ENCODE measurements at places on chromosomes 7 and 10.

DNA sequence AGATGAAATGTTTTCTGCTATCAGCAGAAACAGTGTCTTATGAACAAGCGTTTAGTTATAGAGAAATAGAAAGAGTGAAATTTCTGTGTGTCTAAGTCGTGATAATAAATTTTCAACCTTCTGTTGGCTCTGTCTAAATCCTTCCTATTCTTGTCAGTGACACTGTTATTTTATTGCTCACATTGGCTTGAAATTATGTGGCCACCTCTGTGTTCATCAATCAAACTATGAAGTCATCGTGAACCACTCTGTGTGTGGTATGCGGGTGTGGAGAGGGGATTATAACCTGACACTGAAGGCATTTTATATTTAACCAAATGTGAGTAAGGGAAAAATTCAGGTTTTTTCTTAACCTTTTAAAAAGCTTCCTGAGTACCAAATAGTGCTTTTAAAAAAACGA lies 12.3 kb downstream of the AOAH start:
- DNase-seq = no peak

DNA sequence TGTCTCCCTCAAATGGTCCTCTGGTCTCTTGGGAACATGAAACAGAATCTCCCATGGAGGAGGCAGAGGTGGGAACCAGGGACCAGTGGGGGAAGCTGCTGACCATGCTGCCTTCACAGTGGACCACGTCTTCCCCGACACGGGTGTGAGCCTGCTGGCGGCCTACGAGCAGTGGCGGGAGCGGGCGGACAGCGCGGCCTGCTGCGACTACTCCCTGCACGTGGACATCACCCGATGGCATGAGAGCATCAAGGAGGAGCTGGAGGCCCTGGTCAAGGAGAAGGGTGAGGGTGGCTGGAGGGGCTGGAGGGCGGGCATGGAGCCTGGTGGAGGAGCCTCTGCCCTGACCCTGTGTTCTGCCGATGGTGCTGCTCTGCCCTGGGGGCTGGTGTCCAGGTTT lies 8.0 kb downstream of the DPYSL4 start:
- DNase-seq = no peak

- DNase-seq = no peak
Observed at GRCh38 chr7:27784399-27785053, 44.6 kb downstream of the TAX1BP1 start.

DNA sequence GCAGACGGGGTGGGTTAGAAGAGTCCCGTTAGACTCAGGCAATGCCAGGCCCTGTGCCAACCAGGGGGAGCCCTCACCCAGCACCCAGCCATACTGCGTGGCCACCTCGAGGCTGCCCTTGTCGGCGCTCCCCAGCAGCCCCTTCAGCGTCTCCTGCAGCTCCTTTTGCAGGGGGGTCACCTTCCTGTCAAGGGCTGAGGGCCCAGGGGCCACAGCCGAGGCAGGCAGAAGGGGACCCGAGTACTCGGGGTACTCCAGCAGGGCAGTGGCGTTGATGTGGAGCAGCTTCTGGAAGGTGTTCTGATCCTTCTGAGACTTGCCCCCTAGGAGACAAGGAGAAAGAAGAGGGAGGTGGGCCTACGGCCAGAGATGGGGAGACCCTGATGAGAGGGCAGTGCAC lies 9.7 kb downstream of the TBRG4 start:
- no peak for DNase-seq

DNA sequence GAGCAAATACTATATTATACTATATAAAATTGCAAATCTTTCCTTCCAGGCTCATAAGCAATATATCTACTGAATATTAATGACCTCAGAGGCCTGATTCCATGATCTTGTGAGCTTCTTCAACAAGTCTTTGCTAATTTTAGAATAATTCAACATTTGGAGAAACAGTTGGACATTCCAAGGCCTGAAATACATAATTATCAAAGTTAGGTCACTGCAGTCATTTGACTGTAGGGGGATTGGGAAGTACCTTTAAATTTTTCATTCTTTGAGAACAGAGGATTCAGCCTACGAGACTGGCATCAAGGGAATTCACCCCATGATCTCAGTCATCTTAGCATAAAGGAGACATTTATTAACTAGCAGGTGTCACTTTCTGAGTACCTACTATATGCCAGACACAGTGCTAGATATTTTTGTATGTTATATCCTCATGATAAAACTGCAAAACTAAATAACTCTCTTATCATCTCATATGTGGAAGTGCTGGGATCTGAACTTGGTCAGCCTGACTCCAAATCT lies 85.4 kb downstream of the DOCK4 start:
- no peak for DNase-seq

- DNase-seq = no peak
Observed at GRCh38 chr7:44180631-44181030, 8.6 kb downstream of the GCK start.

DNA sequence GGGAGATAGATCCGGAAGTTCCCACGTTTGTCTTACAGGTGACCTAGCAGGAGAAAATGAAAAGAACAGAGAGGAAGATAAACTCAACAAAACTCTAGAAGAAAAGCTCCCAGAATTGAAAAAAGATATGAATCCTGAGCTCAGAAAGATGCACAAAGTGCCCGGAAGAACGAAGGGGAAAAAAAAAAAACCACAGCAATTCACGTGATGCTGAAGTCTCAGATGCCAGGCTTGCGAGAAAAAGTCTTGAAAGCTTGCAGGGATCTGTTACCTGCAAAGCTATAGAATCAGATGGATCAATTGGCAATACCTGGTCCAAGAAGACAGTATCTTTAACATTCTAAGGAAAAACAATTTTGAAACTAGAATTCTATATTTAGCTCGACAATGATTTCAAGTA lies 33.5 kb downstream of the CARD11 start:
- no peak for DNase-seq

DNA sequence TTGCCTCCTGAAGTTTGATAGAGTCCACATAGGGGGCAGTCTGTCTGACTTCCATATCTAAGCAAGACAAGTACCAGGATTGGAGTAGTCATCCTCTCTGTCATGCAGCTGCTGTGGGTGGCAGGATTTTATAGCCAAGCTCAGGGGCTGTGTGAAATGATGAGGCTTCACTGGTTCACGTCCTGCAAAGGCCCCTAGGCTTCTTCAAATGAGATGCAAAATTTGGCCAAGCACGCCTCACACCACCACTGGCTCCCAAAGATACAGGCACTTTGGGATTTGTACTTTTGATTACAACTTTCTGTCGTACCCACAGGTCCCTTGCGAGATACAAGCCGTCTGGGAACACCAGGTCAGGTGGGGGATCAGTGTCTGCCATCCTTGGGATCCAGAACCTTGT lies 67.1 kb downstream of the WDFY4 start:
- DNase-seq = no peak

DNA sequence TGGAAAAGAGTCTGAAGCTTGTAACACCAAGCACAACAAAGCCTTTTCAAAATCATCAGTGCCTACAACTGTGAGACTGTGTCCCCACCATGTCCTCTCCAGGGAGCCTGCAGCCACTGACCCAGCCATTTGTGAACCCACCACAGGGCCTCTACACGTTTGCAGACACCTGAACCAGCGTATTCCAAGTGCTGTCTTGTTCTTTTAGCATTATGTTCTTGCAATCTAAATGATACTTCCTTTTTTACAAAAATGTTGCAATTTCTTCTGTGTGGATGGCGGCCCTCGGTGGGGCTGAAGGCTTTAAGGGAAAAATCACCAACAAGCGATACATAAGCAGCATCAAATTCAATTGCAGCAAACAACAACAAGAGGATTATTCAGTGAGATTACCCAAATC lies 403.2 kb upstream of the MGMT start:
- DNase-seq = no peak

- DNase-seq = no peak
Observed at GRCh38 chr10:22825841-22826240, 102.0 kb upstream of the ARMC3 start.

DNA sequence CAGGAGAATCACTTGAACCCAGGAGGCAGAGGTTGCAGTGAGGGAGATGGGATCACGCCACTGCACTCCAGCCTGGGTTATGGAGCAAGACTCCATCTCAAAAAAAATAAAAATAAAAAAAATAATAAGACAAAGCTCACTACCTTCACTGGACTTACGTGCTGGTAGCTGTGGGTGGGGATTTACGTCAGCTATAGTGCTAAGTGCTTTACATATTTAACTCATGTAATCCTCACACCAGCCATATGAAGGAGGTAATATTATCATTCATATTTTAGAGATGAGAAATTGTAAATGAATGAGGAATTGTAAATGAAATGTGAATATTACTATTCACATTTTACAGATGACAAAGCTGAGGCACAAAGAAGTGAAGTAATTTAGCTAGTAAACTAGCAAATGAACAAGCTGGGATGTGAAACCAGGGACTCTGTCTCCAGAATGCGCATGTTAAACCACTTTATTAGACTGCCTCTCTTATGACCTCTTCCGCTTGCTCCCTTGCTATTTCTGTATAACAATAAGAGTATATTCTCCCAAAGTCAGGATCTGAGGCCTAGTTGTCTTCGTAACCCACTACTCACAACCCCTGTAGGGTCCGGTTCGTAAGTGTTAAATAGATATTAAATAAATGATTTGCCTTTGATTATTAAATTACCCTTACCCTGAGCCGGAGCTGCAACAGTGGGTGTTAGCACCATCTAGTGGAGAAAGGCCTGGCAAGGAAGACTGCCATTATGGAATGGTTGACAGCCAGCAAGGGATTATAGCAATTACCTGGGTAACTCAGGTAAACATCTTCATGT lies 70.2 kb downstream of the HTR7 start:
- peak; percentile 4 for DNase-seq

GRCh38 chr10:3071405-3072198 lies 4.3 kb downstream of the PFKP start:
- peak; percentile 70 for DNase-seq

DNA sequence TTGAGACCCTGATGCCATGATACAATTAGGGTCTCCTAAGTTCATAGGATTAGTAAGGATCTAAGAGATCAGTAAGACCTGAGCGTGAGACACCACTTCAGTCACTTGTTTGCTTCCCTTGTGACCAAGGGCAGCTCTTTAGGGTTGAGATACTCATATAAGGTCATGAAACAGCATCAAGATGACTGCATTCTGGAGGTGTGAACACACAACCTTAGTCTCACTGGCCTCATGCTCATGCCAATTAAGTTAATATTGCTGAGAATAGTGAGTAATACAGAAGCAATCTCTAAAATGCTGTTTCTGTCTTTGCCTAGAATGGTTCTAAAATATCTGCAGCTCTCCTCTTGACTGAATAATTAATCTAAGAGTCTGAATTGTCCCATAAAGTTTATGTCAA lies 39.6 kb upstream of the KLHL7 start:
- DNase-seq = no peak

GRCh38 chr10:78470267-78471103 lies 436.8 kb downstream of the RPS24 start:
- no peak for DNase-seq

DNA sequence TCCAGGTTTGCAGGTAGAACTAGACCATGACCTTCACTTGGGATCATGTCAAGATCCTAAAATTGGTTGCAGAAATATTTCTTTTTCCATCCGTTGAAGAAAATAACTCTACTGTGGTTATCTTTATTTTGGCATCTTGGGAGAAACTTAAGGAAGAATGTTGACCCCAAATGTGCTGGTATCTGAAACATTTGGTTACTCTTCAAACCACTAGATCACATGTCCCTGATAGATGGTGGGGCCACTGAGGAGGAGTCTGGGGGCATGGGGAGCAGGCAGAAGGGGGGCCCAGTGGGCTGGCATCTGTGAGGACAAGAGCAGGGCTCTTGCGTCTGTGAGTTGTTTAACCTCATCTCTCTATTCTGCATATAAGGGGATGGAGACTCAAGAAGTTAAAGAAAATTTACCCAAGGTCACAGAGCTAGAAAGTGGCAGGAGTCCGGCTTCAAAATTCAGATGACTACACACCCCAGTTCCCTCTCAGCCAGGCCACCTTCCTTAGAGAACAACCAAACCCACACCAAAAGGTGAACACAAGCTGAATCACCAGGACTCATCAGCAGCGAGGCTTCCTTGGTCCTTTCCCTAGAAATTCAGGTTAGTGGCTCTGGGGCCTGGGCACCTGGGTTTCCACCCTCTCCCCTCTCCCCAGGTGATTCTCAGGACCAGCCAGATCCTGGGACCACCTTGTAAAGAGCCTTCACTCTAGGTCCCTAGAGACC lies 40.6 kb upstream of the SRGN start:
- DNase-seq = no peak

DNA sequence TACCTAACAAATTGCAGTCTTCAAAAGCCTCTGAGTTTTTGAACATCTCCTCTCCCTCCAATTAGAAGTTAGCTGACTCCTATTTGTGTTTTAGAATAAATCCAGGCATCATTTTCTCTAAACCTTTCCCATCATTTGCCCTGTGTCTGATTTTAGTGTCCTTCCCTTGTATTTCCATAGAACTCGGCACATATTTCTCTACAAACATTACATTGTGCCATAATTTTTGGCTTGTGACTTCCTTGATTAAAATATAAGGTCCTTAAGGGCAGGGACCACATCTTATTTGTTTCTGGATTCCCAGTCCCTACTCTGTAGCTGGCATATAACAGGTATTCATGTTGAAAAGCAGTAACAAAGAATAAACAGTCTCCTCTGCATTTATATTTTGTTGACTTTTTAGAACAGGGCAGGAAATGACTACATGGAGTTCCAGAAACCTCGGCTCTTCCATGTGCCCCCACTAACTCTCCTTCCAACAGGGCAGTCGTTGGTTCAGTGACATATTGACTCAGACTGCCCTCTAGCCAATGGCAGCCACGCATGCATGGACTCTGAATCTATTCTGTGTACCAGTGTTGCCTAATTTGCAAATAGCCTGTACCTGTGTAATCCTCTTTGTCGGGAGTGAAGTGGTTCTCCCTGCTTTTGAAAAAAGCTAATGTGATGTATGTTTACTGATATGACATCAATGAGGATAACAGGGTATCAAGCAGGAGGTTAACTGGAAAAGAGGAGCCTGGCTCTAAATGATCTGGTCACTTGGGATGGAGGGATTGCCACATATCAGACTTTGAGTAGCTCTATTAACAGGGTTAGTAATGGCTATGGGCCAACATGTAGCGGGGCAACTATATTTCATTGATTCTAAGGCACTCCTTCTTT lies 19.8 kb upstream of the CPN1 start:
- DNase-seq = no peak

DNA sequence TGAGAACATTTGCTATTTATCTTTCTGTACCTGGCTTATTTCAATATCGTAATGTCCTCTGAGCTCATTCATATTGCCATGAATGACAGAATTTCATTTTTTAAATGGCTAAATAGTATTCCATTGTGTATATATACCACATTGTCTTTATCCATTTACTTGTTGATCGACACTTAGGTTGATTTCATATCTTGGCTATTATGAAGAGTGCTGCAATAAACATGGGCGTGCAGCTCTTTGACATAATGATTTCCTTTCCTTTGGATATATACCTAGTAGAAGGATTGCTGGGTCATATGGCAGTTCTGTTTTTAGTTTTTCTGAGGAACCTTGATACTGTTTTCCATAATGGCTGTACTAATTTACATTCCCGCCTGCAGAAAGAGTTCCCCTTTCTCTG lies 30.2 kb downstream of the NEURL1 start:
- DNase-seq = no peak

DNA sequence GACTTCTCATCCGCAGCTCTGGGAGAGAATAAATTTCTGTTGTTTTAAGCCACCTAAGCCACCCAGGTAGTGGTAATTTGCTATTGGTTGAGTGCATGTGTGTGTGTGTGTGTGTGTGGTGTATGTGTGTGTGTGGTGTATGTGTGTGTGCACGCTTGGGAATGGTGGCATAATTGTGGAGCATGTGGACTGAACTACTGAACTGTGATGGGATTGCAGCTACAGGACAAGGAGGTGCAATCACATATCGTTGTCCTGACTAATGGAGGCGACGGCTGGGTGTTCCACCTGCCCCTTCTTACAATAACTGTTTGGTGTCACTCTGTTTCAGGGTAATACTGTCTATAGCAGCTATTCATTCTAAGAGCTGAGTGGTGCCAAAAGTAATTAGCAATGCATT lies 448.7 kb upstream of the PFKP start:
- DNase-seq = no peak

Data from stimulated activated CD4-positive, alpha-beta T cell treated with anti-CD3 and anti-CD28 coated beads, Interleukin-4, amount 100 ng/mL, for 4 hours (primary cell).